ENCODE measurements at places on chromosomes 5 and 9.

GRCh38 chr9:2686911-2687310, 30.4 kb upstream of the KCNV2 start:
- DNase-seq = no peak

DNA sequence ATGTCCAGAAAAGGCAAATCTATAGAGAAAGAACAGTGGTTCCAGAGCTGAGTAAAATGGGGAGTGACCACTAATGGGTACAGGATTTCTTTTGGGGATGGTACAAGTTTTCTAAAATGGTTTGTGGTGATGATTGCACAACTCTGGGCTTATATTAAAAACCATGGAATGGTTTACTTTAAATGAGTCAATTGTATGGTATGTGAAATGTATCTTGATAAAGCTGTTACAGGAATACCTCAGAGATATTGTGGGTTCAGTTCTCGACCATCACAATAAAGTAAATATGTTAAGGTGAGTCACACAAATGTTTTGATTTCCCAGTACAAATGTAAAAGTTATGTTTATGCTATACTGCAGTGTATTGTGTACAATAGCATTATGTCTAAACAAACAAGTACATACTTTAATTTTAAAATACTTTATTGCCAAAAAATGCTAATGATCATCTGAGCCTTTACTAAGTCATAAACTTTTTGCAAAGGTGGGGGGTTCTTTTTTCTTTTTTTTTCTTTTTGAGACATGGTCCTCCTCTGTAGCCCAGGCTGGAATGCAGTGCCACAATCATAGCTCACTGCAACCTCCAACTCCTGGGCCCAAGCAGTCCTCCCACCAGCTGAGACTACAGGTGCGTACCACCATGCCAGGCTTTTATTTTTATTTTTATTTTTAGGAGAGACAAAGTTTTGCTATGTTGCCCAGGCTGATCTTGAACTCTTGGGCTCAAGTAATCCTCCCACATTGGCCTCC, 65.9 kb downstream of the SHOC1 start:
- DNase-seq = no peak

DNA sequence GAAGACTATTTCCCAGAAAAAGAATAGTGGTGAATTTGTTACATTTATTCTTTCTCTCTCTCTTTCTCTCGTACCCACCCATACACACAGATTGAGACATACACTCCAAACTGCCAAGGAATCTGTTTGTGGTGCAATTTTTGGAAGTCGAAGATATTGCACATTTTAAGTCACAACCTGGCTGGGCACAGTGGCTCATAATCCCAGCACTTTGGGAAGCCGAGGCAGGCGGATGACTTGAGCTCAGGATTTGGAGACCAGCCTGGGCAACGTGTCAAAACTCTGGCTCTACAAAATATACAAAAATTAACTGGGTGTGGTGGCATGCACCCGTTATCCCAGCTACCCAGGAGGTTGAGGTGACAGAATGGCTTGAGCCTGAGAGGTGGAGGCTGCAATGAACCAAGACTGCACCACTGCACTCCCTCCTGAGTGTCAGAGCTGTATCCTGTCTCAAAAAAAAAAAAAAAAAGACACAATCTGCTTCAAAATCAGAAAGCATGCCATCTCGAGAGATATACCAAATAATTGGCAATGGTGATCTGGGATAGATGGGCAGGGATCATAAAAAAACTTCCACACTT, 19.2 kb upstream of the PLIN2 start:
- no peak for DNase-seq

DNA sequence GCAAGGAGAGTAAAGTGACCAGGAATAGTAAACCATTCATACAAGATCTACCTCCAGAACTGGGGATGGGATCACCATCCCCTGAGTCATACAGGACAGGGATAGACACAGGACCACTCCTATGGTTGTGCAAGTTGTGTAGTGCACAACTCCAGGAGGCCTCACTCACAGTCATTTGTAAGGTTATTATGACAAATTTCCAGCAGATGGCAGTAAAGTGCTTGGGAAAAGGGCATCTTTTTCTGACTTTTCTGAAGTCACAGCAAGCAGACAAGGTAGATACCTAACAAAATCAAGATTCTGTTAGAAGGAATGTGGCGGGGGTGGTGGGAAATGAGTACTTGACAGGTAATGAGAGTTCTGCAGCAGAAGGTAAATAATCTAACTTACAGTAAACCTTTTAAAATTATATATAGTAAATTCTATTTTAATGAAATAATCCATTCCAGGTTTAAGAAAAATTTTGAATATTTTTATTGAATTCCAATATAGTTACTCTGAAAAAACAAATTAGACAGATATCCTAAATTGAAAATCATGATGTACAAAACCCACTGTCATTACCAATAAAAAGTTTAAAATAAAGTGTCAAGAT, 16.7 kb upstream of the KIF27 start:
- DNase-seq = no peak

DNA sequence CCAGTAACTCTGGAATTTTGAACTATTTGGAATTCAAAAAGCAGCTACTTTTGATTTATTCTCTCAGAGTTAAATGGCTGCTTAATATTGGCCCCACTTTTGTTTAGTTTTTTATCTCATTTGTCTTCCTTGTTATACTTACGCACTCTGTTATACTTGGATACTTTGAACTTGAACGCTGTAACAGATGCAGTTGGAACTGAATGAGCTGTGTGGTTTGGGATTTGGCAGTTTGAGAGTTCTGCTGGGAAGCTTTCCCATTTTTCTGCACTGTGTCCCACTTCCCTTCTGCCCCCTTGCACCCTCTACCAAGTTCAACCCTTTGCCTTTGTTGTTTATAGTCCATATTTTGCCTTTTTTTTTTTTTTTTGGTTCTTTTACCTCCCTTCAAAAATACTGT, 3.8 kb downstream of the RHOBTB3 start:
- DNase-seq = no peak

DNA sequence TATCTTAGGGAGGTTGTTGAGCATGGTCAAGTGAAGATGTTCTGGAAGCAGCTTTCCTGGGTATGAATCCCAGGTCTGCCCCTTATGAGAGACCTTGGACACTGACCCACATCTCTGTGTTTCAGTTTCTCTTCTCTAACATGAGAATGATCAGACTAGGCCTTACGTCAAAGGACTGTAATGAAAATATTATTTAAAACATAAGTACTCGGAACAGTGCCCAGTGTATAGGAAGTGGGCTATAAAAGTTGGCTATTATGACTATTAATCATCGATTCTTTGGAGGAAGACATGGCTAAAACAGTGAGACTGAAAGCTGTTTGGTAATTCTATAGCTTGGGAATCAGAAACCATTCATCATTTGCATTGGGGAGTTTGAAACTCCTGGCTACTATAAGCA, 65.3 kb upstream of the MYO10 start:
- no peak for DNase-seq

DNA sequence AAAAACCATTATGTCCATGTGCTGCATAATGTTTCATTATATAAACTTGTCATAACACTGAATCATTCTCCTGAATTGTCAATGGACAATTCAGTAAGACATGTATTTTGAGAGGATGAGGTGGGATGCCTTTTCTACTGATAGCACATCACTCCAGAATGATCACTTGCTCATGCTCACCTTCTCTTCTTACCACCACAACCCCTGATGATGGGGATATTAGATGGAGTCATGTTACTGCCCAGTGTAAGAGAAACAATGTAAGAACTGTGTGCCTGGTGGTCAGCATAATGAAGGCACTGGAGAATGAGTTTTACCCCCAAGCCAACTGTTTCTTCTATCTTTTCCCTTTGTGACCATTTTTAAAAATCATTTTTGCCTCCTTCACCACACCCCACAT, 198.8 kb downstream of the ADAMTSL1 start:
- no peak for DNase-seq

DNA sequence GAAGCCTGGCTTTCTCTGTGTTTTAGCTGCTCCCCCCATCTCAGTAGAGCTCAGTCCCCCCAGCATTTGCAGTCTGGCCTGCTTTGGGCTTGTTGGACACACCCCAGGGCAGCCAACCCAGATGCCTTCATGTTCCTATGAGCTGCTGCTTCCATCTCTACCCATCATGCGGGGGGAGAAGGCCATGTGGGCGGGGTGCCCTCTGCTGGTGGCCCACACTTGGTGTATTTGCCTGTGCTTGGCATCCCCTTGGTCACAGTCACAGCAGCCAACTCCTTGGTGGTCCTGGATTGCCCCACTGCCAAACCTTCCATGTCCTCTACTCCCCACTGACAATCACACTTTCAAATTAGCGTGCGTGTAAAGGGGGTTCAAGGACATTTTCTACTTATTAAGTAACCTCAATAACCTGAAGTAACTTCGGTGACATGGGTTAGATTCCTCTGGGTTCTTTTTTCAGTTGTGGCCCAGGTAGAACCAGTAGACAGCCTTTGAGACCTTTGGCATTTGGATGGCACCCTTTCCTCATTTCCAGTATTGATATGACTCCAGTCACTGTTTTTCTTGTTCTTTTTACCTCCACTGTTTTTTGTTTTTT, 42.8 kb downstream of the SNX30 start:
- peak; percentile 83 for DNase-seq

DNA sequence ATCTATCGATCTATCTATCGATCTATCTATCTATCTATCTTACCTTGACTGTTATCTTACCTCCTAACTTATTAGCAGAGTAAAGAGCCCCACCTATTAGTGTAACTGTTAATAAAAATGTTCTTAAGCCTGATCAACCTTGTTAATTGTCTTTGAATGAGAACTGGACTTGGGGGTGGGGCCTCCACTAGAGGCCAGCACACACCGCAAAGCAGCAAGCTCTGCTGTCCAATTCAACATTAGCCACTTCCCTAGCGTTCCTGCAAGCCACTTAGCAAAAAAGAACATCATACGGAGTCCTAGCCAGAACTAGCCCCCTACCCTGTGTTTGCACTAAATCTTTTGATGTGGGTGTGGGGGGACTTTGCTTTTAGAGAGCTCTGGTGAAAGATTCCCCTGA, 515.8 kb downstream of the KDM4C start:
- no peak for DNase-seq

- no peak for DNase-seq
Observed at GRCh38 chr9:6689893-6690674, 44.6 kb upstream of the GLDC start.

GRCh38 chr9:103804077-103804735, 289.9 kb upstream of the SMC2 start:
- no peak for DNase-seq

DNA sequence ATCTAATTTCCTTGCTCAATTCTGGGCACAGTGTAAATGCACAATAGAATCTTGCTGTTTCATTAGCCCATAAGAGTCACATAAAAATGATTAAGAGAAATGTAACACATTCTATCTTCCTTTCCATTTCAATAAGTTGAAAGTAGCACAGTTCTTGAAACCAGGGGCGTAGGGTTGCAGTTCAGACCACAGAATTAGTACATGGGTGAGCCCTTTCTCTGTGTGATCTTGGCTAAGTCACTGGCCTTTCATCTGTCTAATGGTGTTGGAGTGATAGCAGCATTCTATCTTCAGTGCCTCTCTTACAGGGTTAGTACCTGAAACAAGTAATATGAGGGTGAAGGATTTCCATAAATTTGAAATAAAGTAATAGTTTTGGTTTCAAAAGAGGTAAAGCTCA, 445.3 kb upstream of the ZNF462 start:
- DNase-seq = no peak

- no peak for DNase-seq
Observed at GRCh38 chr5:150603052-150603451, 37.4 kb upstream of the SYNPO start.

DNA sequence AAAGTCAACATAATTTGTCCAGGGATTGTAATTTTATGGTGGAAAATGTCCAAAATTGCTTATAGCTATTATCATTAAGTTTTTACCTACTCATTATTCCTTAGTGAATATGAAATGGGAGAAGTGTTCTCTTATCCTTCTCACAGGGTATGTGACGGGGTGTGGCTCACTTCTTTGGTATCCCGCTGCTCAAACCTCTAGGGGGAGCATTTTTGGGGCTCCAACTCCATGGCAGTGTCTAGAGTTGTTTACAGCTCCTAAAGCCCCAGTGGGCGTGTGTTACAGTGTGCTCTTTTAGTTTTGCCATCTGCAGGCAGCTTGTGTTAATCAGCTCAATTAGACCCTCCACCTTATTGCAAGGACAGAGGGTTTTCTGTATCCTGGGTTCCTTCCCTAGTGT, 89.4 kb downstream of the CDKN2A start:
- DNase-seq = no peak

GRCh38 chr5:55071413-55071812, 31.0 kb upstream of the GZMA start:
- no peak for DNase-seq

DNA sequence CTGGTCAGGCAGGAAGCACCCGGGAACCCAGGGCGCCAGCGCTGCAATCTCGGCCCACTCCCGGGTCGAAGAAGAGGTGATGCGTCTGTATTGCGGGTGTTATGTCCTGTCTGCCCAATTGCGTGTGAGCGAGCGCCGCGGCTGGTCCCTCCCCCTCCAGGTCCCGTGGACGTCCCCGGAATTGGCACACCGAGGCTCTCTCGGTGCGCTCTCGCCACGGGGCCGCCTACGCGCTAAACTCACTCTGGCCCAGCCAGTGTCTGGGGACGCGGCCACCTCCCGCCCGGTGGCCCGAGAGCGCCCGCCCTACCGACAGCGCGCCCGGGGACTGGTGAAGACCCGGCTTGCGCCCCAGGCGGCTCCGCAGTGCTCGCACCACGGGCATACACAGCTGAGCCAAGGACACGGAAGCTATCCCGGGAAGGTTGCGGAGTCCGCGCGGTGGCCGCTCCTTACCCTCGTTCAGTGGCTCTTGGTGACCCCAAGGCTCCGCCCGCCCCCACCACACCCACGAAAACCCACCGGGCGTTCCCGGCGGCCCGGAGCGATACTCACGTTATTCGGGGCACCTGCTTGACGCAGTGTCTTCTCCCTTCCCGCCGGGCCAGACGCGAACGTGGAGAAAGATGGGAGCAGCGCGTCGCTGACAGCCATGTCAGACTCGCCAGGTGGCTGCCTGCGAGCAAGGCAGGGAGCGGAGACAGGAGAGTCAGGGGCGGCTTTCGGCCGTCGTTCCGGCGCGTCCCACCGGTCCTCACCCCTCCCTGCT, 1.0 kb downstream of the KLF4 start:
- no peak for DNase-seq

GRCh38 chr5:154945695-154946301, 4.9 kb downstream of the MRPL22 start:
- no peak for DNase-seq

DNA sequence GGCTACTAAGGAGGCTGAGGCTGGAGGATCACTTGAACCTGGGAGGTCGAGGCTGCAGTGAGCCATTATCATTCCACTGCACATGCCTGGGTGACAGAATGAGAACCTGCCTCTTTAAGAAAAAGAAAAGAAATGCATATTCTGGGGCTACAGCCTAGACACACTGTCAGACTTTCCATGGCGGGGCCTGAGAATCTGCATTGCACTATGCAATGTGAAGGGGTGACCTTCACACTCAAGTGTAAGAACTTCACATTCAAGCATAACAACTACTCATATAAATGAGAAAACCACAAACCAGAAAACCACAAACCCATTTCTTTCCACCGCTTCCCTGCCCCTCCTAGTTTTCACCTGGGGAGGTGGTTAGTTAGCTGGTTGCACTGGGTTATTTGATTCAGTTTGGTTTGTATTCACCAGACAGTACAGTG, 18.0 kb upstream of the FBP2 start:
- peak; percentile 64 for DNase-seq
